AG09309 (cell line): ENCODE measurements at places on chromosomes 3 and 15.

DNA sequence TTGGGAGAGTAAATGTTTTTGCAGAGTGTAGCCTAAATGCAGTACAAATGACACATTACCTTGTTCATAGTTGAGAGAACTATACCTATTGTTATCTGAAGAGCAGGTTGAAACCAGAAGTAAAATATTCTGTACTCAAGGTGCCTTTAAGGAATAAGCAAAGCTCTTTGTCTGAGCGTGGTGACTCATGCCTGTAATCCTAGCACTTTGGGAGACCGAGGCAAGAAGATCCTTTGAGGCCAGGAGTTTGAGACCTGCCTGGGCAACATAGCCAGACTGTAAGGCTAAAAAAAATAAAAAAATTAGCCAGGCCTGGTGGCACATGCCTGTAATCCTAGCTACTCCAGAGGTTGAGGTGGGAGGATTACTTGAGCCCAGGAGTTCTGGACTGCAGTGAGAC is 2.2 kb upstream of the RNF13 start:
- DNase-seq: no peak

DNA sequence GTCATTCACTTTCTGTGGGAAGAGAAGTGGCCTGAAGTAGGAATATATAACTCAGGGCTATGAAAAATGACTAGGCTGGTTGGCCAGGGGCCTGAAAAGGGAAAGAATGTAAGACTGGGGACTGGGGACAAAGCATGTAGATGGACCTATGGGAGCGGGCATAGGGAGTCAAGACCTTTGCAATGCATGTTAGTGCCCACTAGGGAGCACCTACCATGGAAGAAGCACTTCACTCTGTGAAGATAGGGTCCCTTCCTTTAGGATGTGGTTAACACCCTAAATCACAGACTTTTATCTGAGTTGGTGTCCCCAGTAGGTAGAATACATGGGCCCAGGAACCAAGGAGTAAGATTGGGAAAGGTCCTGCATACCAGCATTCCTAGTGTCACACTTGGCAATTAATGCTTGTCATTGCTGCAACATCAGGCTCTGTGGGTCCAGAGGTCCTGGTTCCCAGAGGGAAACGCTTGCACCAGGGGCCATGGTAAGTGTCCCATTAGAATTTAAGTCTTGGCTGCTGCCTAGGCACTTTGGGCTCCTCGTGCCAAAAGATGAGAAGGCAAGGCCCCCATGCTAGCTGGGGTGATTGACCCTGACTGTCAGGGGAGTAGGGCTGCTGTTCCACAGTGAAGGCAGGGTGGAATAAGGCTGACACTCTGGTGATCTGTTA is 79.6 kb downstream of the CRYGS start:
- no peak for DNase-seq

DNA sequence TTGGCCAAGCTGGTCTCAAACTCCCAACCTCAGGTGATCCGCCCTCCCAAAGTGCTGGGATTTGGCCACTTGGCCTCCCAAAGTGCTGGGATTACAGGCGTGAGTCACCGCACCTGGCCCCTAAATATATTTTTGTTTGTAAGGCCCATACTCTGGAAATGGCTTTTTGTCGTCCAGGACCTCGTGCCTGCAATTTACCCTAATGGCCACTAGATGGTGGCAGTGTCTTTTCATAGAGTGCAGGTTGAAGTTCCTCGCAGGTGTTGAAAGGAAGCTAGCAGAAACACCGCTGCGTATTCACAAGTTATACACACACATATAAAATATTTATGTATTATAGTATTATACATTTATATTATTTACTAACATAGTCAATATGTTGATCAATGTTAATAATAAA is 97.2 kb downstream of the LRTM1 start:
- DNase-seq: no peak

DNA sequence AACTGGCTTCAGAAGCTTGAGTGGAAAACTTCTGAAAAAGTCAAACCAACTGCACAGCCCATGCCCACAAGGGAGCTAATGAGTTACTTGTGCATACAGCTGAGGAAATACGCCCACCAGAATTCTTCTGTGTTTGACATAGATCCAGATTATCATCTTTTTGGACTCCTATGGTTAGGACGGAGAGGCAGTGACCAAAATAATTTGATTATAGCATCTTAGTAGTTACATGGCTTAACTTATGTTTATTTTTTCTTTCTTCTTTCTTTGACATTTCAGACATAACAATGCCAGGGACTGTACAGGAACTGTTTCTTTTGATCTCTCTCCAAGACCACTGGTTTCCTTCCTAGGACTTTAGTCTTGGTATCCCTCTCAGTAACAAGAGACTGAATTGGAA is 246.1 kb upstream of the RASGRP1 start:
- no peak for DNase-seq

GRCh38 chr3:195007766-195008165 is 263.2 kb downstream of the XXYLT1 start:
- no peak for DNase-seq

DNA sequence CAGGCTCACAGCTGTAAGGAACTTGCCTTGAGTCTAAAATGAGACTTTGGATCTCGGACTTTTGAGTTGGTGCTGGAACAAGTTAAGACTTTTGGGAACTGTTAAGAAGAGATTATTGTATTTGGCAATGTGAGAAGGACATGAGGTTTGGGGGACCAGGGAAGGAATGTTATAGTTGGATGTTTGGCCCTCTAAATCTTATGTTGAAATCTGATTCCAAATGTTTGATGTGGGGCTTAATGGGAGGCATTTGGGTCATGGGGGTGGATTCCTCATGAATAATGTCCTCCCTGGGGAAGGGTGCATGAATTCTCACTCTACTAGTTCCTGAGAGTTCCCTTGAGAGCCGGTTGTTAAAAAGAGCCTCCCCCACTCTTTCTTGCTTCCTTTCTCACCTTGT is 18.5 kb upstream of the CHCHD6 start:
- DNase-seq: no peak
